Skin of body (tissue), 3 donors: ENCODE measurements at places on chromosomes 3 and 15. TPM values are rescaled to one million over a fixed set of nuclear protein-coding genes. Genes with fewer than 3 reads are reported as not detected.

- DNase-seq: peak; percentile 34
Measured at GRCh38 chr3:150062492-150062891, 91.8 kb upstream of the PFN2 start.

DNA sequence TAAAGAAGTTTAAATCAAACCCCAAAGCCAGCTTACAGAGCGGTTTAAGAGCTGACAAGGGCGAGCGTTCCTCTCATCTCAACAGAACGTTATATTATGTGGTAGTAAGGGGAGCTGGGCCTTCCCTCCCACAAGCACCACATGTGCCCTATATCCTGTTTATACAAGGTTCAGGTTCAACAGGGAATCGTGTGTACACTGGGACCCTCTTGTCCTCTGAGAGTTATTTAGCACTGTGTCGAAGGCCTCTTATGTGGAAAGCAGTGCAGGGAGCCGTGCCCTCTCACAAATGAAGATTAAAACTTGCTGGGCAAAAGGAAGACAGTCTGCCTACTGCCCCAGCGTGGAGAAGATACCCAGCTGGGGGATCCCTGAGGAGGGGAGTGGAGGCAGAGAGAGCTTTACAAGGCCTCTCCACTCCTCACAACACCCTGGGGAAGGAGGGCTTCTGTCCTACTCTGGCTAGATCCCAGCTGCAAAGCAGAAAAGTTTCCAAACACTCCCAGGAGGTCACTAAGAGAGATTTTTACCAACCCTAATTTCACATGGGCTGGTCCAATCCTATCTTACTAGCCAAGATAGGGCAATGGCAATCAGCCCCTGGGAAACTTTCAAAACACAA, 2.9 kb downstream of the TLE3 start:
- DNase-seq: no peak

GRCh38 chr15:31396881-31397560, 70.4 kb downstream of the KLF13 start:
- peak; percentile 27 for DNase-seq

DNA sequence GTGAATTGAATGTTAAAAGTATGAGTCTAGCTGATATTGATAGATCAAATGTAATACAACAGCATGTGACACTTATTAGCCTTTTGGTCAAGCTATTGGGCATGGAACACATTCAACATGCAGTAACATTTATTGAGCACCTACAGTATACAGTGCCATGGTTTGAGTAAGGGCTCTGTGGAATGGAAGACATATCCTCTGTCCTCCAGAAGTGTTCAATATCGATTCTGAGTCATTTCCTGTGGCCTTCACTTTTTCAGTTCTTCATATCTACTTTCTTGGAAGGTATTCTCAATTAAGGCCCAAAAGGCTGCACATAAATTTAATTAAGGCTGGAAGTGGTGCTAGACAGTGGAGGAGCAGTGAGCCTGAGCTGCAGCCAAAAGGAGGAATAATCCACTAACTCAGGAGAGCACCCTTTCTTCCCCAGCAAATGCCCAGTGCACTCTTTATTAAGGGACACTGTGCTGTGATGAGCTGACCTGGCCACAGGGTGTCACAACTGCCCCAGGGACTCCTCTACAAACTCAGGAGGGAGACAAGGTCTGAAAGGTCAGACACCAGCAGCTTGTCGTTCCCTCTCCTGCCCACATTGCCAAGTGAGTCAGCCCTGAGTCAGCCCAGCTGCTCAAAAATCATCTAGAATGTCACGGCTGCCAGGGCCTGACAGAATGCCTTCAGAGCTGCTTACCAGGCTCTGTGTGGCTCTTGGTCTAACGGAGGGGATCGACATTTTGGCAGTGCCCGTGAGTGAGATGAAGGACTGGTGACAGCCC, 544.8 kb downstream of the AGBL1 start:
- no peak for DNase-seq

DNA sequence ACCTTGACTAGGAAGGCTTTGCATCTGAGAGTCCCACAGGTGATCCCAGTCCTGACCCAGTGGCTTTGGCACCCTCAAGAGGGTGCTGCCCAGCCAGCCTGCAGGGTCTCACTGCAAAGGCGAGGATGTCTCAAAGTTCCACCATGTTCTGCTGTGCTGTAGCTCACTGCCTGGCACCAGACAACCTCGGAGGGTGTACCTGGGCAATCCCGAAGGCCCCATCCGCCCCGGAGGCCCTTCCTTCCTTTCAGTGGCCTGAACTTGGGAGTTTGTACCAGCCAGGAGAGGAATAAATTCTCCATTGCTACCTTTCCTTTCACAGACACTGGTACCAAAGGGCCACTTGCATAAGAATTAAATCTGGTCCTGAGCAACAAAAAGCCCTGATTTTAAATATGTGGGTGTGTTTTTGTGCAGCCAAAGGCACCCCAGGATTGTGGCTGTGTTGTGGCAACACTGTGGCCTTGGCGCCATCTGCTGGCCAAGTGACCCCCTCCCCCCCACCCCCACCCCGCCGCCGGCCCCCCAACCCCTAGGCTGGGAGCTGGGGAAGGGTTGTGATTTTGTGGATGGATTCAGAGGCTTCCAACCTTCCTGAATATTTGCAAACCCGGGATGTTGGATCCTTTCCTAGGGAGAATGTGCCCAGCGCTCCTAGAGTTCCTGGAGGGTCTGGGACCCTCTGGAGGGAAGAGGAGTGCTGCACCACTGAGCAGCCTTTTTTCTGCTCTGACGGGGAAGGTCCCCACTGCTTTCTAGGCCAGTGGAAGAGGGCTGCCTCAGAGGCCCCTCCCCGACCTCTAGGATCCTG, 9.7 kb upstream of the PTPN23 start:
- DNase-seq: no peak

DNA sequence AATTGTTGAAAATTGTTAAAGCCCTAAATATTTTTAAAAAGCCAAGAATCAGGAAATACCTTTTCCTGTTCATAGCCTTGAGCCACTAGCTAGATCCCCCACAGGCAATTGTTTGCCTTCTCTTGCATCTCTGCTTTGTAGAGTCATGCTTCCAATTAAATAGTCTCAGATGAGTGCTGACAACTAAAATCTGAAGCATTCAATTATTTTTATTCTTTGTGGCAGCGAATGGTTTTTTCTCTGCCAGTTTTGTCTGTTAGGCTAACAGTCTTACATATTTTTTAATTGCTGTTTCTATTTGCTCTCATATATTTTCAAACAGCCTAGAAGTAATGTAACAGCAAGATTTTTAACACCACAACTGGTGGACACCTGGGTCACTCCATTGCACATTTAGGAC, 277.1 kb upstream of the GBE1 start:
- DNase-seq: peak; percentile 61

DNA sequence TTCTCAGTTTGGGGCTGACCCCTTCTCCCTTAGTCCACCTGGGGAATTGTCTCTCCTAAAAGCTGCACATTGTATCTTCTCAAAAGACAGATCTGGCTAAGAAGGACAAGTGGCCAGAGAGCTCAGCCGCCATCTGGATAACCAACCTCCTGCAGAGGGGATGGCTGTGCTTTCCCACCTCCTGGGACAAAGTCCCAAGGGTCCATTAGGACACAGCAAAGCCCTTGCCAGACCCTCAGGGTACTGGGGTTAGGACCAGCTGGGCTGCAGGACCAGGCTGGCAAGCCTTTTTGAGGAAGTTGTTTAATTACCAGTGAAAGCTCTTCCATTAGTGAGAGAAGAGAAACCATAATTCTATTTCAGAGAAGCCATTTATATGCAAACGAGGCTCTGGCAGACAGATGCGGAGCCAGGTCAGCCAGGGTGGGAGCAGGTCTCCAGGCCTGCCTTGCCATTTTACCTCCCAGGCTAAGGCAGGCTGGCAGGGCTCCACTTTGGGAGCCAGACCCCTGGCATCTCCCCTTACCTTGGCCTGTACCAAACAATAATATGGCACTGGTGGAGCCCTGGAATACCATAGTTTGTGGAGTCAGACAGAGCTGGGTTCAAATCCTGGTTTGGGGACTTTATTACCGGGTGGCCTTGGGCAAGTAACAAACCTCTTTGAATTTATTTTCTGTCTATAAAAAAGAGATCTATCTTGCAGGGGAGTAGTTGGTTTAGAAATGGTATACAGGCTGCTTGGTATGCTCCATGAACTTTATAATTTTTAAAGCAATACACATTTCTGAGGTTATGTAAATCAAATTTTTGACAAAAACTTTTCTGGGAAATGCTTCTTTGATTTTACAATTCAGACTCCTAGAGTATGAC, 17.9 kb downstream of the SHF start:
- no peak for DNase-seq

DNA sequence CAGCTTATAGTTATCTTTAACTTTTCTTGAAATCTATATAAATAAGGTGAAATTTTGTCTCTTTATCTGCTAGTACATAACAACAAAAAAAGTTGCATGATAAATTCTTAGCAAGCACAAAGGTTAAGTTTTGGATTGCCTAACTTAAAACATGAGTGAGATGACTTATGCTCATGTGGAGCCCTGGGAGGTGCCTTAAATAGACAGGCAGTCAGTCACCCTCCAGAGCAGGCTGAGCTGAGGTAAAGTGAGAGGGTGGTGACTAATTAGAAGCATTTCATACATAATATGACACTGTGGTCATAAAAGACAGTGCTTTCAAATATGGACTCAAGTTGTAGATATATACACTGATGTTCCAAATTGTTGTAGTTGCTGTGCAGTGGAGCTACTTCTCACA, 14.6 kb upstream of the MME start:
- DNase-seq: no peak

DNA sequence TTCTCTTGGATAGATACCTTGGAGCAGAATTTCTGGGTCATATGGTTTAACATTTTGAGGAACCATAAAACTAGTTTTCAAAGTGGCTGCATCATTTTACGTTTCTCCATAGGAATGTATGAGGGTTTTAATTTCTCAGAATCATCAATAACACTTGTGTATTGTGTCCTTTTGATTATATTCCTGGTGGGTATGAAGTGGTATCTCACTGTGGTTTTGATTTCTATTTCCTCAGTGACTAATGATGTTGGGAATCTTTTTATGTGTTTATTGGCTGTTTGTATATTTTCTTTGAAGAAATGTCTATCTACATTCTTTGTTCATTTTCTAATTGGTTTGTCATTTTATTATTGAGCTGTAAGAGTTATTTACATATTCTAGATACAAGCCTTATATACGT, 28.8 kb downstream of the CDIN1 start:
- DNase-seq: no peak

Gene AHSG
- total RNA-seq: not detected

GRCh38 chr3:175163686-175164085, 304.6 kb downstream of the NAALADL2 start:
- peak; percentile 9 for DNase-seq

- DNase-seq: no peak
Measured at GRCh38 chr15:25890529-25890928, 27.4 kb upstream of the ATP10A start.

GRCh38 chr3:60461267-60461666, 790.0 kb downstream of the FHIT start:
- DNase-seq: no peak

DNA sequence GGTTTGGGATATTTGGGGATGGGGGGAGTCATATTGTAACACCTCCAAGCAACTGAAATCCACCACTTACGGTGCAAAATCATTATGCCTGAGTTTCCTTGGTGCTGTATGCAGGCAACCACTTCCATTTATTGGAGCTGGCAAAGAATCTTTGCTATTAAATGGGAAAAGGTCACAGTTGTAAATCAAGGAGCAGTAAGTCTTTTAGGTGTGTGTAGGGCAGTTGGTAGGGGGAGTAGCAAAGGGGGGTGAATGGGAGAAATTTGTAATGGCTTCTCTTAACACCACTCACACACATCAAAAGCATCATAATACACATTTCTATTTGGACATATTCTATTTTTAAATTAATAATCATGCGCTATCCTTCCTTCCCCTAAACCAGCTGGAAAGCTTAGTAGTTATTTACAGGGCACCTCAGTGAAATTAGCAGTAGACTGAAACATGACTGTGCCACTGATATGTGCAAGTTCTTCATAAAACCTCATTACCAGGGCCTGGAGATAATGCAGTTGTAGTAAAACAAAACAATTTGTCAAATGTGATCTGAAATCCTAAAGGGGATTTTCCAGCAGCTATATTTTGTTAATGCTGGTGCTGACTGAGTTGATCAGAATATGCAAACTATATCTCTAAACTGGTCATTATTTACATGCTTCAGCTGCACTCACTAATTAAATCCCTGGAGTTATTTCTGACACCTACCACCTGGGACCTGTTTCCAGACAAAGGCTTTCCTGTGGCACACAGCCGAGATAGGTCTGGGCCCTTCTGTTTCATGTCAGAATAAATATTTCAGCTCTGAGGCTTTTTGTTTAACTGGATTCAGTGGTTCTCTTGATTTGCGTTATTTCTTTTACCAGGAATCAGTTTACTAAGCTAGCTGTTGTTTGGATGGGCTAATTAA, 90.1 kb downstream of the B3GALNT1 start:
- DNase-seq: no peak

- DNase-seq: no peak
Measured at GRCh38 chr3:140708815-140709214, 31.0 kb downstream of the TRIM42 start.

DNA sequence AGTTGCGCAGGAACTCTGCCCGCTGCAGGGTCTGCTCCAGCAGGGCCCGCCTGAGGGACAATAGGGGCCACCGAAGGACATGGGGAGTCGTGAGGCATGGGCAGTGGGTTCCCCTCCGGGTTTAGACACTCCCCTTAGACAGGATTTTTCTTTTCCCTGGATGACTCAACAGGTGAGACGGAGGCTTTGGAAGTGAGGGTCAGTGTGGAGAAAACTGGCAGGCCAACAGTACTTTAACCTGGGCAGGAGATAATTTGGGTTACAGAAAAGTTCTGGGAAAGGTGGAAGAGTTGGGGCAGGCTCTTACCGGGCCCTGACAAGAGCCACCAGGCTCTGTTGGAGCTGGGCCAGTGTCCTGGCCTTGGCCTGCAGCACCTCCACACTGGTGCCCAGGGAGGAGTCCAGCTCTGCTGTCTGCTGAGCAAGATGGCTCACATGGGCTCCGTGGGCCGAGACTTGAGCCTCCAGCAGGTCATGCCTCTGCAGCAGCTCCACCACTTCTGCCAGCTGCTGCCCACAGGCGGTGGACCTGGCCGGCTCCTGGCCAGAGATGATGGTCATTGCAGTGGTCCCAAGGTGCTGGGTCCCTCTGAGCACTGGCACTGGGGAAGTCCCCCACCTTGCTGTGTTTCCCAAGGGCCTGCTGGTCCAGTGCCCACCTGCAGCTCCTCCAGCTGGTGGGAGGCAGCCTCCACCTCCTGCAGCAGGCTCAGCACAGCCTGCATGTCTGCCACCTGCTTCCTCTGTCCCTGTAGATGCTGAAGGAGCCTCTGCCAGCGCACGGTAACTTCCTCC, 11.0 kb downstream of the SPTBN5 start:
- no peak for DNase-seq

DNA sequence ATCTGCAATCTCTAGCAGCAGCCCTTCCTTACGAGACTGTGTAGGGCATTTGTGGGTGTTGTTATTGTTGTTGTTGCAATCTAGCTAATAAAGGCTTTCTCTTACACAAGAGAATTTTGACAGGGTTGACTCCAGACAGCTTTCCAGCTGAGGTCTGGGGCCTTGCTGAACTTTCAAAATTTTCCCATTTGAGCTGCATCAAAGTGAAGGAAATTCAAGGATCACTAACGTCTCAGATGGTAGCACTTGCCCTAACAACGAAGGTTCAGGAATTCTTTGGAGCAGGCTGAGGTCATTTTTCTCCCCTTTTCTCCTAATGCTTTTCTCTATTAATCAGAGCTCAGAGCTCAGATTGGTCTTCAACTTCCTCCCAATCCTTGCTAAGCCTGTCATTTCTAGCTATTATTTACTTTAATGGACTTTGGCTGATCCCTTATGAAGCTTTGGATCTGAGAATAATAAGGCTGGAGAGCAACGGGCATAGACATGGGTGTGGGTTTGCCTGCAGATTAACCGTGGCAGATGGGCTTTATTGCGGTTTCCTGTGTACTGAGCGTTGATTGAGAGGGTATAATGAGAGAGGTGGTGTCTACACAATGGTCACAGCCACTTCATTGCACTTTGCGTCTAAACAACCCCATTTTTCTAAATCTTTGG, 614.0 kb upstream of the AGTR1 start:
- DNase-seq: no peak
